ENCODE measurements at places on chromosomes 12 and 14.

GRCh38 chr12:119179335-119180021 lies 747 bp downstream of the HSPB8 start:
- DNase-seq: peak; percentile 59

DNA sequence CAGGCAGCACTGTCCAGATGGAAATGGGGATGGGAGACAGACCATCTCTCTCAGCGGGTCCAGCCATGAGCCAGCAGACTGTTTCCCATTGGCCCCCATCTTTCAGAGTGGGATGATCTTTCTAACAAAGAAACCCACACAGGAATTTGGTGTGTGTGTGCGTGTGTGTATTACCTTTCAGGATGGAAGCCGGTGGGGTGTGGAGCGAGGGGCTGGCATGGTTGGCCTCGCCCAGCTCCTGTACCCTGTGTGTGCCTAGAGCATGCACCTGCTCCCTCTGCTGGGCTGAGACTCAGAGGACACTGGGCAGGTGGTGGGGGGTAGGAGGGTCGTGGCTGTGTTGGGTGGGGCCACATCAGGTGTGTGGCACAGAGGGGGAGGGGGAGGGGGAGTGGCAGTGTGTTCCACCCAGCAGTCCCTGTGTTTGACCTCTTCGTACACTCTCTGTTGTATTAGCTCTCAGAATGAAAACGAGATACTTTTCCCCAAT lies 33.0 kb upstream of the TSPAN9 start:
- no peak for DNase-seq

- peak; percentile 45 for DNase-seq
Measured at GRCh38 chr14:85057221-85057620, 472.7 kb upstream of the FLRT2 start.

GRCh38 chr12:49794021-49794420 lies 34.2 kb downstream of the NCKAP5L start:
- no peak for DNase-seq

DNA sequence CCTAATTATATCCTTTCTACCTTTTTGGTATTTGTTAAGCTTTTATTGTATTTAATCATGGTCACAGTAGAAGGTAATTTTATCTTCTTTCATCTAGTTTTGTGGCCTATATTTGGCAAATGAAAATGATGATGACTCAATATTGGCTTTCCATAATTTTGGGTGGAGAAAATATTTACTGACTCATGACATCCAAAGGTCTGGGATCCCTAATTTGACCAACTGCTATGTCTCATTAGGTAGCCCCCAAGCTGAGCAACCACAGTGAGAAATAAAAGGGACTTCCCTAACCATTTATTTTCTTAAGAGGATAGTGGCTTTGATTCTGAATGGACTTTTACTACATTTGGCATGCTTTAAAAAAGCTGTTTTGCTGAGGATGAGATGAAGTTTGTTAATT lies 289.5 kb downstream of the RMST start:
- DNase-seq: no peak

DNA sequence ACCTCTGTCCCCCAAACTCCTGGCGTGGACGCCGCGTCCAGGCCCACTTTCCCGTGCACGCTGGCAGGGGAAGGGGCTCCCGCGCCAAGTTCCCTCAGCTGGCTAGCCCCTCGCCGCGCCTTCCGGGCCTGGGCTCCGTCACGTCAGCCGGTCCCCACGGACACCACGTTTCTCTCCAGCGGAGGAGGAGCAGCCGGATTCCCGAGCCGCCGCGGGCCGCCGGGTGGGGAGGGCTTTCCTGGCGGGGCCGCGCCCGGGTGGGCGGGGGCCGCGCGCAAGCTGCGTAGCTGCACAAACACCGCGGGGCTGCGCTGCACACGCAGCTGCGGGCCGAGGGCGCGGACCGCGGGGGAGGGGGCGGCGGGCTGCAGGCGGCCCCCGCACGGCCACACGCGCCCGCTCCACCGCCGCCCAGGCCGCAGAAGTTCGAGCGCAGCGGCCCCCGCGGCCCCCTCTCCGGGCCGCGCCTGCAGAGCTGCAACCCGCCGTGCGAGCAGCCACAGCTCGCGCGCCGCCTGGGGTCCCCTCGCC lies 45.1 kb upstream of the PNMA1 start:
- no peak for DNase-seq

GRCh38 chr14:51432302-51432948 lies 192.4 kb downstream of the TMX1 start:
- DNase-seq: no peak

DNA sequence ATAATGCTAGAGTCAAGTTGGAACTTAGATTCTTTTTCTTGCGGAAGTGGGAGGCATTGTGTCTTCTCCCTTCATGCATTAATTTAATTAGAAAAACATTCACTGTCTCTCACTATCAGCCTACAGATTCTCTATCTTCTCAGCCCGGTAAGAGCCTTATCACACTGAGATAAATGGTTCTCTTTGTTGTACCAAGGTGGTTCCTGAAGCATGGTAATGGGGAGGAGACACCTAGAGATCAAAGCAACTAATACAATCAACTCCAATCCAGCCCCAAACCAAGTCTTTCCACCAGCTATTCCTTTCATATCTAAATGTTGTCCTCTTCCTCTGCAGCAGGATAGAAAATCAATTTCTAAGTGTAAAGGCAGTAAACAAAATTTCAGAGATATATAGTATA lies 210.8 kb downstream of the DAD1 start:
- no peak for DNase-seq

GRCh38 chr12:116469344-116469743 lies 89.8 kb upstream of the MAP1LC3B2 start:
- no peak for DNase-seq

GRCh38 chr14:76337635-76338545 lies 38.0 kb upstream of the ESRRB start:
- DNase-seq: peak; percentile 54

GRCh38 chr14:57057803-57058202 lies 210.9 kb downstream of the EXOC5 start:
- peak; percentile 43 for DNase-seq

- DNase-seq: no peak
Measured at GRCh38 chr12:131312793-131313545, 359.3 kb downstream of the ADGRD1 start.

DNA sequence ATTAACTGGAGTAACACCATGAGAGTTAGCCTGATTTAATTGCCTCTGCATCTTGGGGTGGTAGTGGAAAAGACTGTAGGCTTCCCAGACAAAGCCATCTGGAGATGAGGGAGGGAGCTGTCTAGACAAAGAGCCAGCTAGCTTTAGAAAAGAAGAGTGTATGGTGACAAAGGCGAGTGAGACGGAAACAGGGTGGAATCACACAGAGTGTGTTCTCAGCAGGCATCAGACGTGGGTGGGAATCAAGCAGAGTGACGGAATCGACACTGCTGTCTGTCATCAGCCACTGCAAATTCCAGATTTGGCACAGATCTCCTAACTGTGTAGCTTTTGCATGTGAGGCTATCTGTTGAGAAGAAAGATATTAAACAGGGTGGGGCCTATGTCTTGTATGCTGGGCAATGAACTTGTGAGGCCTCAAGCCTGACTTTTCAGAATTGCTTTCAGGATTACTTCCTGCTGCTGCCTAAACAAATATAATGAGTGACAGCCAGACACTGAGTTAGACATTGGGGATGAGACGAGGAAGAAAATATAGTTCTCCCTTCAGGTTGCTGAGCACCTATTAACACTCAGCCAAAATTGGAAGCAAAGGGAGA lies 236.5 kb upstream of the GRIP1 start:
- no peak for DNase-seq

DNA sequence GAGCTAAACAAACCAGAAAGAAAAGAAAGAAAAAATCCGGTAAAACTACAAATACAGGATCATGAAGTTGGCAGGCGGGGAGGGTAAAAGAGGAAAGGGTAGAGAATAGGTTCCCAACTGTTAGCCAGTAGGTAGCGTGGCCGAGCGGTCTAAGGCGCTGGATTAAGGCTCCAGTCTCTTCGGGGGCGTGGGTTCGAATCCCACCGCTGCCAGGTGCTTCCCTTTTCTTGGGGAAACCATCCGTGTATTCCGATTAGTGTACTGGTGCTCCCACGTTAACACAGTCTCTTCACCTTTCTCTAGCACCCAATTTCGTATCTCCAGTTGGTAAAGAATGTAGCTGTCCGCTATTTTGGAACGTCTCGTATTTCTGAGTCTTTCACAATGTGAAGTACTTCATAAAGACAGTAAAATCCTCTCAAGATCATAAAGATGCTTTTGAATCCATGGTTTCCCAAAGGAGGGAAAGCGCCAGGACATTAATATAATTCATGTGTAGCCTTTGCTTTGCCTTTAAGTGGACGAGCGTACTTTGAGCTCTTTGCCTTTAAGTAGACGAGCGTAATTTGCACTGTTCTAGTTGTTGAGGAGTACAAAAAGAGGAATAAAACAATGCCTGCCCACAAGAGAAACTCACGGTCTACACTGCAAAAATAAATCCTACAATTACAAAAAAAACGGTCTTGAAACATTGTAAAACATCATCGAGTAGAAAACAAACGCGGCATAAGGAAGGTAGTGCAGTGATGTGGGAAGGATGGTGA lies 19.0 kb upstream of the RNASE12 start:
- peak; percentile 82 for DNase-seq

DNA sequence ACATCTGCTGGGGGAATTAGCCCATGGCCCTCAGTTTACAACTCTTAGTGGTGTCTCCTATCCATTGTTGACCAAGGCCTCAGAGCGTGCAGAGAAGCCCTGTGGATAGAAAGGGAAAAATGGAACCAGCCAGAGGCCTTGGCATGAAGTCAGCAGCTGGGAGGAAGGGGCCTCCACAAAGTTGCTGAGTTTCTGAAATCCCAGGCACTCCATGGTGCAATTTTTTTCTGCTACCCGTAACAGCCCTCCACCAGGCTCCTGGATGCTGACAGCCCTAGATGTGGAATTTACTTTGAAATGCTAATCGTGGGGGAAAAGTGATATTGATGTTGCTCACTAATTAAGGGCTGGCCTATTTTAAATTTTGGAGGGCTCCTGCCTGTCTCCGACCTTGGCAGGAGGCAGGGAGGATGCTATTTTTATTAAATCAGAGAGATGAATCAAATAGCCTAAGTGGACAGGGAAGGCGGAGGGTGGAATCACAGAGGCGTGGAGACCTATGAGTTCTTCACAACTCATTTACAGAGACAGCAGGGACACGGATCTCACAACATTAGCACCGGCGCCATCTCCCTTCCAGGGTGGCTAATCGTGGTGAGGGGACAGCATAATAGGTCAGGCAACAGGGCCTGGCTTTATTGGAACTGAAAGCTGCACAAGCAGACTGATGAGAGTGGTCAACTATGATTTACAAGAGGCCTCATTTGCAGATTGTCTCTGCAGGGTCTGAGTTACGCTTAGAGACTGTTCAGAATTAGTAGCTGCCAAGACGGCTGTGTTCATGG lies 99.8 kb upstream of the WSCD2 start:
- no peak for DNase-seq

- no peak for DNase-seq
Measured at GRCh38 chr12:118870551-118870950, 110.8 kb upstream of the SRRM4 start.

- no peak for DNase-seq
Measured at GRCh38 chr12:42741771-42742510, 152.4 kb upstream of the PRICKLE1 start.

DNA sequence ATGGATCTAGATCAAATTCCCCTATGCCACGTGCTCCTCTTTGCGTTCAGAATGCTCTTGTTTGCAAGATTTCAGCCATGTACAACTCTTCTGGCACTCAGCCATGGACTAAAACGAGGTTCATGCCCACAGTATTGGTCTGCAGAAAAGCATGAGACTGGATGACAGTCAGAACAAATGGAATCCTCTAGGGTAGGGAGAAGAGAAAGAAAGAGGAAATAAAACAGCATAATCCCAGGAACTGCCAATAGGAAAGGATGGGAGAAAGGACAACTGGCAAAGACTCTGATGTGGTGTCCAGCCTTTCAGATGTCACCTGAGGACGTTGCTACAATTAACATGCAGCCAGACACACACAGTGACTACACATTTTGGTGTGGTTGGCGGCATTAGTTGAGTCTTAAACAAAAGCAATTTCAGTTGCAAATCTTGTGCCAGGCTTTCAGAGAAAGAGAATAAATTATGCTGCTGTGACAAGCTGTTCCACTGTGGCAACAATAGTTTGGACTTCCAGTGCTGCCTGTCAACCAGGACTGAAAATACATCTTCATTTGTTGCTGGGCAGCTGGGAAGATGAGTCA lies 338.0 kb downstream of the RGS6 start:
- DNase-seq: no peak

DNA sequence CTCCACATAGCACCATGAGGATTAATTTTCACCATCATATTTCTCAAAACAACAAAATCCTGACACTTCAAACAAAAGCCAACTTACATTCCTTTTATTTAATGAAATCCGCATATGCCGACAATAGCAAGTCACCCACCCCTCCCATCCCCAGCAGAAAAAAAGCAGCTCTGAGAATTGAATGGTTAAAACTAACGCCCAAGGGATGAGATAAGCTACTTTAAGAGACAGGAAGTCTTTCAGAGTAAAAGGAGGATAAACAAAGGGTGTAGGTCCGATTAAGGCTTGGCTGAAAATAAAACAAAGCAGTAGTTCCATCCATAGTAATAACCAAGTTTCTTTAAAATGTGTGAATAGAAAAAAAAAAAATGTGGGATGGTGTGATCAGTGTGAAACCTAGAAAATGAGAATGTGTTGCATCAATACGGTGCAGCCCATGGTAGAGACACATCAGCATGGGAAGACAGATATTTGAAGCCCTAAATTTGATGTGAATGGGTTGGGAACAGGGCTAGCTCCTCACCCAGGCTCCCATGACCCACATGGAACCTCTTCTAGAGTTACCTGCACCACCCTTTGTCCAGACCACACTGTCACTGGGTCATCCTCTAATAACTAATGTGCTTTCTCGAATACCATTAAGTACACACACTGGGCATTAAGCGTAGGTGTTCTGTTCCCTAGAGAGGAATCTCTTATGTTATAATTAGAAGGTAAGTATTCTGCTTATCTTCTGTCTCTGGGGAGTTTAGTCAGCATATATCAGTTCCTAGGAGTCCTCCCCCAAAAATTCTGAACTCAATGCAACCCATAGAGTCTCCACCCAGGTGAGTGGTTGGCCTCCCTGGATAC lies 31.7 kb downstream of the RTRAF start:
- no peak for DNase-seq

- DNase-seq: peak; percentile 68
Measured at GRCh38 chr12:69987579-69988091, 162.6 kb downstream of the MYRFL start.

Data from muscle of back (tissue), 13 donors.